Fibroblast of skin of scalp (primary cell): ENCODE measurements at places on chromosomes 5 and 9.

DNA sequence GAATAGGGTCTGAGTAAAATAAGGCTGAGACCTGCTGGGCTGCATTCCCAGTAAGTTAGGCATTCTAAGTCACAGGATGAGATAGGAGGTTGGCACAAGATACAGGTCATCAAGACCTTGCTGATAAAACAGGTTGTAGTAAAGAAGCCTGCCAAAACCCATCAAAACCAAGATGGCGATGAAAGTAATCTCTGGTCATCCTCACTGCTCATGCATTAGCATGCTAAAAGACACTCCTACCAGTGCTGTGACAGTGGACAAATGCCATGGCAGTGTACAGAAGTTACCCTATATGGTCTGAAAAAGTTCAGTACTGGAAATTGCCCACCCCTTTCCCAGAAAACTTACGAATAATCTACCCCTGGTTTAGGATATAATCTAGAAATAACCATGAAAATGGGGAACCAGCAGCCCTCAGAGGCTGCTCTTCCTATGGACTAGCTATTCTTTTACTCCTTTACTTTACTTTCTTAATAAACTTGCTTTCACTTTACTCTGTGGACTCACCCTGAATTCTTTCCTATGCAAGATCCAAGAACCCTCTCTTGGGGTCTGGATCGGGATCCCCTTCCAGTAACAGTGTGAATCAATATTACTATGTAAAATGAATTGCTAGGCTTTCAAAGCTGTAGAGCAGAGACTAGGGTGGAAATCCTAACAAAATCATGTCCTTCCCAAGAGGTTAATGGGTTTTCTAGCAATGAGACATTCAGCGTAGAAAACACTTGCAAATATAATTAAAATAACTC lies 257.8 kb downstream of the KIAA0825 start:
- DNase-seq, result no peak

DNA sequence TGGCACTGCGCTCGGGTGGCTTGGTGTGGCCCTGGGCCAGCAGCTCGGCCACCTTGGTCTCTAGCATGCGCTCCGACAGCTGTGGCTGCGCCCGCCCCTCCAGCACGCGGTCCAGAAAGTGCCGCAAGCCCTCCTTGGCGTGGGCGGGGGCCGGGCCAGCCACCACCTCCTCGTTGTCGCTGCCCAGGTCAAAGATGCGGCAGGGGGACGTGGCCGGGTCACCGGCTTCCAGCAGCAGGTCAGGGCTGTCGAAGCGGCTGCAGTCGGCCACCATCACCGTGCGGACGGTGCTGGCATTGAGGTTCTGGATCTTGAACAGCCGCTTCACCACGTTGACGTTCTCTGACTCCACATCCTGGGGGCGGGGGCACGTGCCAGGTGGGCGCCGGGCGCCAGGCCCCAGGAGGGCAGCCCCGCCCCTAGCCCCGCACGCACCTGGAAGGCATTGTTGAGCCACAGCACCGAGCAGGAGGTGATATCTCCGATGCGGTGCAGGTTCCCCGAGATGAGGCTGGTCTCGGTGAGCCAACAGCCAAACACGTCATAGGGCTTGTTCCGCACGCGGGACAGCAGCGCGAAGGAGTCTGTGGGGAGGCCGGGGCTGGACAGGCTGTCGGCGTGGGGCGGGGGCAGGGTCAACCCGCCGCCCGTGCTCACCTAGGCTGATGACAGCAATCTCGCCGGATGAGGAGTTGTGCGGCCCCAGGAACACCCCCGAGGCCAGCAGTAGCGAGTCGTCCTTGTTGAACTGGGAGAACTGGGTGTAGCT lies 2.2 kb downstream of the FBXW5 start:
- DNase-seq, result no peak

DNA sequence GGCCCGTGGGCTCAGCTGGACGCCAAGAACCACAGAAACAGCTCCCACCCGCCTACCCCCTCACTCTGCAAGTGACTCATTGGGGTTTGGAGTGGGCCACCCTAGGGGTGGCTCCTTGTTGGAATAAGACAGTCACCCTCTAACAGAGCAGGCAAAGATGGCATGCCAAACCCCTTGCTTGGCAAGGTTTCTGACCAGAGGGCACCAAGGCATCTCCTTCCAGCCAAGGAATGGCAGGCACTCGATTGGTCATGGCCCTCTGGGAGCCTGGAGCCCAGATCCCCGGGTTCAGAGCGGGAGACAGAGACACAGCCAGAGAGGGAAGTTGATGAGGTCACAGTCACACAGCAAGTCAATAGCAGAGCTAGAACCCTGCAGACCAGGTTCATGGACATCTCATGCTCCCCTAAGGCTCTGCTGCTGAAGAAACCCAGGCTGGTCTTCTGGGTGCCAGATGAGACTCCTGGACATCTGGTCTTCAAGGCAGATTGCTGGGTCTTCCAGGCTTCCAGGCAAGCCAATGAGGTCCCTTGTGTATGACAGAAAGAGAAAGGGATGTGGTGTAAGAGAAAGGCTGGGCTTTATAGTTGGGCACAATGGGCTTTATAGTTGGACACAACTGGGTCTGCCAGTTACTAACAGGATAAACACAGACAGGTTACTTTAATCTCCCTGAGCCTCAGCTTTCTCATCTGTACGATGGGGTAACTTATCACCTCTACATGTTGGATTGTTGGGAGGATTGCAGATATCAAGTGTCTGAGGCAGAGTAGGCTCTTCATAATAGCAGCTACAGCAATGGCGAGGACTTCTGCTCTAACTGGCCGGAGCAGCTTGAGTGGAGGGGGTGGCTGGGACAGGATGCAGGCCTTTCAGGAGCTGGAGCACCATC lies 23.3 kb upstream of the KIF12 start:
- DNase-seq, result no peak

DNA sequence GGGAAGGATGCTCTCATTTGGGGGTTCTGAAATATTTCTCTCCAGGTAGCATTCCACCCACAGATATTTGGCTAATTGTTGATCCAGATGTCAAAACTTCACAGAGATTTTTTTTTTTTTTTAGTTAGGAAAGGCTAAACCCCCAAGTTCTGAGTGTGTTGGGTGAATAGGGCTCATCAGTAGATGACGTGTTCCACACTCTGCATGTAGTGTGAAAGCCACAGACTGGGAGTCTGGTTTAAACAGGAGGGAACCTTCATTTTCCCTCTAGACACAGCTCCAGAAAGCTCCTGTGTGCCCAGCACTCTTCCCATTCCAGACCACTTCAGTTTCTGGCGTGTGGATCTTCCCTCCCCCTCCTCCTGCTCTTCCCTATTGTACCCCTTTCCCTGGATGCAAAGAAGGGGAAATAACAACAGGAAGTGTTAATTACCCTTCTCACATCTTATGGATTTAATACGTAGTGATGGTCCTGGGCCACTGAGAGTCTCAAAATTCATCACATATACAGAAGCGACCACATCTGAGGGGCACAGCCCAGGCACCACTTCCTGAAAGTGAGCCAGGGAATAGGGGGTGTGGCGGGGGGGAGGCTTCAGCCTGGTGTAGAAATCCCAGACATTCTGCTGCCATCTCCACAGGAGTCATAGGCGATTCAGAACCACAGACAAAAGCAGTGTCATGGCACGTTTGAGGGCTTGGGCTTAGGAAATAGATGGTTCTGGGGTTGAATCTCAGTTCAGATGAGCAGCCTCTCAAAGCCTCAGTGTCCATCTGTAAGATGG lies 65.1 kb downstream of the DAP start:
- DNase-seq, result peak; percentile 66

DNA sequence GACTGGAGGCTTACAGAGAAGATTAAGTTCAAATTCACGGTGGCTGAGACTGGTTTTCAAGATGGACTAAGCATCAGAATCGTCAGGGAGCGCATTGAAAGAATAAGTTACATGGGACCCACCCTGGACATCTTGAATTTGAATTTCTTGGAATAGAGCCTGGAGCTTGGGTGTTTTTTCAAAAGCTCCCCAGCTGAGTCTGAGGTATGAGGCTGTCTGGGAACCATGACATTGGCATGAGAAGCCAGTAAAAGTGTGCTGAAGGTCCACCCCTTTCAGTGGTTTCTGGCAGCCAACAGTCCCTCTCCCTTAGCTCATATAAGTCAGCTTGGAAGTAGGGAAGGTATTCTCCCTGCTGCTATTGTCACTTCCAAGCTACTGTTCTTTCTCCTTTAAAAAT lies 97.8 kb downstream of the MAST4 start:
- DNase-seq, result peak; percentile 76

DNA sequence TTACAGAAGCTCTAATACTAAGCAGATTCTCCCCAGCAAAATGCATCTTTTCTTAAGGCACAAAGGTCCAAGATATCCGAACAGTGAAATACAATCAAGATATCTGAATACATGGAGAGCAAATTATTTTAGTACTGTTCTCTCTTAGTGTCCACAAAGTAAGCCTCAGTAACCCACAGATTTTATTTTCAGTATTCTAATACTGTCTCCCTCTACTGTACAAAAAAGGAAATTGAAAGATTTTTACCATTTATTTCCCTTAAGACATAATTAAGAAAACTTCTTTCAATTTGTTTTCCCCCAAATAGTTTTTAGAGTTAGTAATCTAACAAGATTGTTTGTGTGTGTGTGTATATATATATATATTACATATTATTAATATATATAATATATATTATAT lies 24.7 kb upstream of the NOL6 start:
- DNase-seq, result peak; percentile 22

GRCh38 chr5:16888694-16889124 lies 47.4 kb downstream of the MYO10 start:
- peak; percentile 67 for DNase-seq

GRCh38 chr9:23683611-23684061 lies 142.4 kb downstream of the ELAVL2 start:
- peak; percentile 35 for DNase-seq

DNA sequence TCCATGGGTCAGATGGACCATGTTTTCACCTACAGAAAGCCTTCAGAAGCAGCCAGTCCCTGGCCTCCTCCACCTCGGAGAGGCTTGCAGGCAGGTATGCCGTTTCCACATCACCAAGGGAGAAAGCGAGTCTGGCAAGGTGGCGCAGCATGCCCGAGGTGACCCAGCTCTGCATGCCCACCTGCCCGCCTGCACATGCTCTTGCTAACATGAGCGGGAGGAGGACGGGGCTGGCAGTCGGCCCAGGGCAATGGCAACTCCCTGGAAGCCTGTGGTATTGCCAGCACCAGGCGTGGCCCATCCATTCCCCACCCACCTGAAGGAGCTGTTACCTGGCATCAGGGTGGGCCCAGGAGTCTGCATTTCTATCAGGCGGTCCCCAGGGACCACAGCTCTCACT lies 3.3 kb upstream of the NINJ1 start:
- DNase-seq, result no peak

DNA sequence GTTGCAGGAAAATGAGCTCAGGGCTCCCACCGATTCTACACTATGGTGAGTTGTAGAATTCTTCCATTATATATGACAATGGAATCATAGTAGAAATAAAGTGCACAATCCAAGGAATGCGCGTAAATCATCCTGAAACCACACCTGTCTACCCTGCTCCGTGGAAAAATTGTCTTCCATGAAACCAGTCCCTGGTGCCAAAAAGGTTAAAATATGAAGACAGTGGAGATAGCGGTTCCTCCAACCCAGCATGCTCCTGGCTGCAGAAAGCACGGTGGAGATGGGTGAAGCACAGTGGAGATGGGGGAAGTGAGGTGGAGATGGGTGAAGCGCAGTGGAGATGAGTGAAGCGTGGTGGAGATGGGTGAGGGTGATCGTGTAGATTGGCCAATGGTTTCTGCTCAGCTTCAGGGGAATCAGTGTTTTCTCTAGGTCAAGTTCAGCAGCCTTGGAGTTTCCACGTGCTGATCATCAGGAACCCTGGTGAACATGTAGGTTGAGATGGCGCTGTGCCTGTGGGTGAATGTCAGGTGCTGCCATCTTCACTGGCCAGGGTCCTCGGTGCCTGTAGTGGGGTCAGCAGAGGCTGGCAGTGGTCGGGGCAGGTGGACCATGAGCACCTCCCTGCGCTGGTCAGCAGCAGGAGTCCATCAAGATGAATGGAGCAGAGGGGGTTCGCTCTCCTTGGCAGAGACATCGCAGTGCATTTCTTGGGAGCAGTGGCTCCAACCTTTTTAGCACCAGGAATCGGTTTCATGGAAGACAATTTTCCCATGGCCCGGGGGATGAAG lies 20.3 kb downstream of the PAEP start:
- no peak for DNase-seq

DNA sequence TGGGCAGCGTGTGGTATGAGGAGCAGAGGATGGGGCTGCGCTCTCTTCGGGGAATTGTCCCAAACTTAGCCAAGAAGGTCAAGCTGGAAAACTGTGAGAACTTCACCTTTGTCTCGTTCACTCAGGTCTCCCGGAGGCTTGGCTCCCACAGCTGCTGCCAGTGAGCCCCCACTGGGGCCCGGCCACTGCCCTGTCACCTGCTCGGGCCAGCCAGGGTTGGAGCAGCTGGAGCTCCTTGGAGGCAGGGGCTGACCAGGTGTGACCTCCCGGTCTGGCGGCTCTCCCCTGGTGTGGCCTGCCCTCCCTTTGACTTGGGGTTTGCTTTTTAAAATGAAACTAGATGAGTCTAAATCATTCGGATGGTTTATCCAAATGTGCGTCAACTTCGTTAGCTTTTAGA lies 58.0 kb downstream of the INIP start:
- no peak for DNase-seq

GRCh38 chr5:154503698-154504039 lies 25.6 kb upstream of the HAND1 start:
- no peak for DNase-seq

GRCh38 chr5:17146280-17146841 lies 71.1 kb upstream of the BASP1 start:
- DNase-seq, result no peak

DNA sequence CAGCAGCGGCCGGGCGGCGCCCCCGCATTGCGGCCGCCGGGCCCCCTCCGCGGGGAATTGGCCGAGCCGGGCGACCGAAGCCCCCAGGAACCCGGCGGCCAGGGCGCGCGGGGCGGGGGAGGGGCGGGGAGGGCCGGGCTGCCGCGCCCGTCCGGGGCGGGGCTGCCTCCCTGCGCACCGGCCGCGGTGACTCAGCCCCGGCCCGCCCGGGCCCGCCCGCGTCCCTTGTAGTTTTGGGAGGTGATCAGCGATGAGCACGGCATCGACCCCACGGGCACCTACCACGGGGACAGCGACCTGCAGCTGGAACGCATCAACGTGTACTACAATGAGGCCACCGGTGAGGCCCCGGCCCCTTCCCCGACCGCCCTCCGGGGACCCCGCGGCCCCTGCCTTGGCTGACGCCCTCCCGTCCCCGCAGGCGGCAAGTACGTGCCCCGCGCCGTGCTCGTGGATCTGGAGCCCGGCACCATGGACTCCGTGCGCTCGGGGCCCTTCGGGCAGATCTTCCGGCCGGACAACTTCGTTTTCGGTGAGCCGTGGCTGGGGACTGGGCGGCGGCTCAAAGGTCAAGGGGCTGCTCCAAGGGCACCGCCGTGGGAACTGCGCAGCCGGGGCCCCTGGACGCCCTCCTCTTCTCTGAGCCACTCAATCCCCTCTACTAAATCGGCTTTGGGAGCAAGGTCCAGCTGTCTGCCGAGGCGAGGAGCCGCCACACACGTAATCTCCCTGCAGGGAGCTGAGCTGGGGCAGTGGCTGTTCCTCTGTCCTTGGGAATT lies 592 bp downstream of the TUBB4B start:
- DNase-seq, result peak; percentile 50

- peak; percentile 68 for DNase-seq
Measured at GRCh38 chr9:97710356-97711222, 13.4 kb upstream of the XPA start.
